CD4-positive, alpha-beta T cell treated with Interleukin-2 at 100 ng/mL for 4 hours (primary cell): ENCODE measurements at places on chromosomes 6 and 20.

DNA sequence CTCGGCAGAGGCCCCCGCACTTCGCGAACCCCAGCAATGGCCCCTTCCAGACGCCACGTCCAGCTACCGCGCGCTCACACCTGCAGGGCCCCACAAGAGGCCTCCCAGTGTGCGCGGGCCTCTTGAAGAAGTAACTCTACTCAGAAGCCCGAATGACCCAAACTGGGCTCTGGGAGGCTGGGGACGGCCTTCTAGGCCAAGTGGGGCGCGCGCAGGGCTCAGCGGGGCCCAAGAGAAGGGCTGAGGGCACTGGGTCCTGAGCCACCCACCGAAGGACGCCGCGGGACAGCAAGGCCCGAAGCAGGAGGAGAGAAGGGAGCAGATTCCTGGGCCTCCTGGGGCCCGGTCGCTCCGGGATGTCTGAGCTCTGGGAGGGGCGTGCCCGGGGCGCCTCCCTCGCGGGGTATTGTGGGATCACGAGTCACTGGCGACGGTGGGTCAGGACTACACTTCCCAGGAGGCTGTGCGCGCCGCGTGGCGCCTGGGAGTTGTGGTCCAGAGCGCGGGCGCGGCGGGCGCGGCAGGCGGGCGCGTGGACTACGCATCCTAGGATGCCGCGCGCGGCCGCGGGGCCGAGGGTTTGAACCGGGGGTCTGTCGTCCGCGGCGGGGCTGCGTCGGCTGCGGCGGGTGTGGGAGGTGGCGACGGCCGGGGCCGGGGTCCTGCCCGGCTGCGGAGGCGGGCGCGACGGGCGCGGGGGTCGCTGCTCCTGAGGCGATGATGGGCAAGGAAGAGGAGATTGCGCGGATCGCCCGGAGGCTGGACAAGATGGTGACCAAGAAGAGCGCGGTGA, at the start of gene TCEA2:
Gene TCEA2 (plus strand): TSS at position 603 of the 793 bp plus-strand sequence. CDS start 115 bp downstream, at position 718.
- peak; percentile 94 for DNase-seq

DNA sequence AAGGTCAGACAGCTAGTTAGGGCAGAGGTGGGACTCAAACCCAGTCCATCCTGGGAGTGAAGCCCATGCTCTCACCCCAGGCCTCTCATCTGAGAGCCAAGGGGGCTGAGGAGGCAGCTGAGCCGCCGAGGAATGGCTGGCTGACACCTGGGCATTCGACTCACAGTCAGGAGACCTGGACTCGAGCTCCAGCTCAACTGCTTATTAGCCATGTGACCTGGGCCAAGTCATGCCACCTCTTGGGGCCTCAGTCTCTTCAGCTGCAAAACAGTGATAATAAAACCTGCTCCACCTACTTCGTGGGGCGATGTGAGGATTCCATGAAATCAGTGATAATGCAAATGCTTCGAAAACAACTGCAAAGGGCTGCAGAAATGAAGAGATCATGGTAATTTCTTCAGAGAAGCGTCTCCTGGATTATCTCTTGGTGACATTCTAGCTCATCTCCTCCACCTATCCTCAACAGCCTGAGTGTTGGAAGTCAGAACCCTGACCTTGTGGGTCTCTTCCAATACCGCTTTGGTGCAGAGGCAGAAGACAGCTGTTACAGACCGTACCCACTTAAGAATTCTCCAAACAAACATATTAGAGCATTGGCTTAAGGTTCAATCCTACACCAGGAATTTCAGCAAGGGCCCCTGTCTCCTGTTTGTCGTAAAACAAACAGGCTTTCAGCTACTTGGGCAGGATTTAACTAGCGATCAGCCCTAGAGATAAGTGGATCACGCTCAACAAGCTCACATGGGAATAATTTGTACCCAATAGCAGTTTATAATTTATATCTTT, 60.0 kb upstream of the PIM1 start:
- no peak for DNase-seq

DNA sequence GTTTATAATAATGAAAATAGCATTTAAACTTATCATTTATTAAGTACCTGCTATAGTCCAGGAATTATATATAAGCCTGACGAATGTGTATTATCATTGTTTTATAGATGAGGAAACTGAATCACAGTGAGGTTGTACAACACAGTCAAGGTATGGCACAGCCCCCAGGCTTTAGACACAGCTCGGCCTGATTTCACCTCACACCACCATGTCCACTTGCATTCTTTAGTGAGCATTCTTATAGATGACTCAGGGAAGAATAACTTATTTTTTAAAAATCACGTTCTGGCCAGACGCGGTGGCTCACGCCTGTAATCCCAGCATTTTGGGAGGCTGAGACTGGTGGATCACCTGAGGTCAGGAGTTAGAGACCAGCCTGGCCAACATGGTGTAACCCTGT, 289.0 kb downstream of the SYNE1 start:
- DNase-seq, result no peak

DNA sequence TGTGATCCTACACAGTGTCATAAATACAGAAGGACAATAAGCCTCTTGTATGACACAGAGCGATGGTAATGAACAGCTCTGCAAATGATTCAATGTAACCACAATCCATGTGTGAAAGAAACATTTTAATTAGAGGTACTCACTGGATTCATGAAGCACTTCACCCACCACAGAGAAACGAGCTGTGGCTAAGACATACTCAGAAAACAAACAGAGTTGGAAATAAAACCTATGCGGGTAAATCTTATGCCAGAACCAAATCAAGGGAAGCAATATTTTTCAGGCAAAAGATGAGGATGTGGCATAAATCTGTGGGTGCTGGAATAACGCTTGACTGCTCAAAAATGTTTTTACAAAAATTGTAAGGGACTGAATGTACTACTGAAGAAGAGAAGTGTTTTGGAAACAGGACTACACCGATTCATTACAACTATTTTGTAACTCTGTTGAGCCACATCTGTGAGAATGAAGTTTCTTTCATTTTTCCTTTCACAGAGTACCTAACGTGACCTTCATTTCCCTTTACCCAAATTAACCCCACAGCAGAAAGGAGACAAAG, 112.1 kb downstream of the WDR27 start:
- peak; percentile 17 for DNase-seq

DNA sequence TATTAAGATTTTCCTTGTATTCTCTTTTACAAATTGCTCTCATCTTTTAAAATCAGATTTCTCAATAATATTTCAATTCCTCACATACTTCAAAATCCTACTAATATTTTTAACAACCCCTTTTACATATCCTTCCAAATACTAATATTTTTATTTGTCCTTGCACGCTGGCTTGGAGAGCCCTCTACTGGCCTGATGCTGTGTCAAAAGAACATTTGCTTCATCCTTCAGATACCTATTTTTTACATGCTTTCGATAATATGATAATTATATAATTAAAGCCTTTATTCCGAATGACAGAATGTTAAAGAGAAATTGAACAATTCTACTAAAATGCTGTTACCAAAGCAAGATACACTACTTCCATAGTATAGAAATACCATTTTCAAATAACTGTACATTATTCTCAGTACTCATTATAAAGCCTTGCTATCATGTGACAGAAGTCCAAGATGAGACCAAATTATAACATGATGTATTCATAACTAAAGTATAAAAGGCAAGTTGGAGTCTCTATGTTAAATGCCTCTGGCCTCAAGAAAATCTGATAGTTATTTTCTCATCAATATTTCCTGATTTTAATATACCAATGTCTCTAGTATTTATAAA, 39.0 kb upstream of the PLN start:
- DNase-seq, result peak; percentile 15
